Activated naive CD4-positive, alpha-beta T cell treated with Interleukin-2 at 50 U/mL for 16 hours (primary cell): ENCODE measurements at places on chromosomes 1 and 21.

DNA sequence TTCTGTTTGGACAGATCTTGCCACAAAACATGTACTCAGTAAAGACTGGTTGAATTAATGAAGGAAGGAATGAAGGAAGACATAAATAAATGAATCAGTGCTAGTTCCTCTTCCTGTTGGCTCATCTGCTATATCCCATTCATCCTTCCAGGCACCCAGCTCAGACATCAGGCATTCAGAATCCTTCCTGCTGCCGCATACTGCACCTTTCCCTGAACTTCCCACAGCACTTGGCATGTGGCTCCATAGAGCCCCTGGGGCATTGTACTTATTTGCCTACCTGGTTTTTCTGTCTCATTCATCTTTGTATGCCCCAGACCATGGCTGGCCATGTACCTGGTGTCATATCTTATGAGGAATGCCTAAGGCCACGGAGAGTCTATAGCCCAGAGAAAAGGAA is 34.4 kb upstream of the ZNF648 start:
- no peak for DNase-seq

- DNase-seq = no peak
These were observed 14.7 kb downstream of the ADCY10 start for GRCh38 chr1:167899253-167899681.

DNA sequence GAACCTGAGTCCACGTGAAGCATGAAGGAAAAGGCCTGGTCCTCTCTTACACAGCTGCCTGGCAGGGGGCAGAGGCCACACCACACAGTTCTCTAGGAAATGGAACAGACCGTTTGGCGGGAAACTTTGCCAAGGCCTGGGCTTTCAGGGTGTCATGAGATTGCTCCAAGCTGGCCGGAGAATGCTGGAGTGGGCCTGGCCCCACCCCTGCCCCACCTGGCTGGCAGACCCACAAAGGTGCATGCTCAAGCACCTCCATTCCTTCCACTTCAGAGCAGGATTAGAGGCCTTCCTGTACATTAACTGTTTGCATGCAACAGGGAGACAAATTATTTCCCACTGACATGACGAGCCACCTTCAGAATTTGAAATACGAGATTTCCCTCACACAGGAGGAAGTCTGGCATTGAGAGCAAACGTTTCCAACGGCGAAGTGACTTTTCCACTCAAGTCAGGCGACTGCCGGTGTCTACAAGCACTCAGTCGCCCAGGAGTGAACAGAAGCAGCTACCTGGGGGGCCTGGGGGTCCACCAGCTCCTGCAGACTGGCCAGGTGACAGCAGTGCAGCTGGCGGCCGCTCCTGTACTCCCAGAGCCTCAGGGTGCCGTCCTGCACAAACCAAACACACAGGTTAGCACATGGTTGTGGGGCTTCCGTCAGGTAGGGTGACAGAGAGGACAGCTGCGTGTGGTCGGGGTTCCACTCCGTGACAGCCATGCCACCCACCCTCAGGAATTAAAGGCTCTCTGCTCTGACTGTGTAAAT is 24.0 kb downstream of the WDR4 start:
- DNase-seq = no peak

DNA sequence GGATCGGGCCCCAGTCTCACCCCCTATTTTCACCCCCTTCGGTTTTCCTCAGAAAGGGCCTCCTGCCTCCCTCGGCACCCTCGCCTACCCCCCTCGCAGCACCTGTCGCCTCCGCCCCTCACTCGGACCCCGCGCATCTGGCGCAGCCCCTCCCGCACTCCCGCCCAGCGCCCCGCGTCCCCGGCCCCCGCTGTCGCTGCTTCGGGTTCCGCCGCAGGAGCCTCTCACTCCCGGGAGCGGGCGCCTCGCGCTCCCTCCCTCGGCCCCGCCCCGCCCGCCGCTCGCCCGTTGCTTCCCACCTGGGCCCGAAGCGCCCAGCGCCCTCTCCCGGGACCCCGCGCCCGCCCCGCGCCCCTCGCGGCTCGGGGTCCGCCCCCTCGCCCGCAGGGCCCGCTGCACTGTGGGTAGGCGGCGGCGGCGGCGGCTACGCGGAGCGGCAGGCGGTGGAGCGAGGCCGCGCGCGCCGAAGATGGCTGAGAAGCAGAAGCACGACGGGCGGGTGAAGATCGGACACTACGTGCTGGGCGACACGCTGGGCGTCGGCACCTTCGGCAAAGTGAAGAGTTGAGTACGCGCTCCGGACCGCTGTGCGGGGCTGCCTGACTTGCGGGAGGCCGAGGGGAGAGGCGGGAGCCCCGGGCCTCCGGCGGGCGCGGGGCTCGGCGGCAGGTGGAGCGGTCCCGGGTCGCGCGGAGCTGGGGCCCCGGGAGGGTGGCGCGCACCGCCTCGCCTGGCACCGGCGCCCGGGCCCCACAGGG is at the start of gene PRKAA2:
PRKAA2 (plus strand) TSS at position 396 of the 758 bp plus-strand sequence; CDS start at position 470, 74 bp downstream.
- no peak for DNase-seq
